ENCODE measurements at places on chromosomes 7 and 10.

GRCh38 chr7:133401225-133401624 lies 148.3 kb downstream of the EXOC4 start:
- H3K36me3 ChIP-seq = no peaks in the 10 kb centered on the region
- DNase-seq = no peak
- no peak overlapping the region for H3K27ac ChIP-seq

DNA sequence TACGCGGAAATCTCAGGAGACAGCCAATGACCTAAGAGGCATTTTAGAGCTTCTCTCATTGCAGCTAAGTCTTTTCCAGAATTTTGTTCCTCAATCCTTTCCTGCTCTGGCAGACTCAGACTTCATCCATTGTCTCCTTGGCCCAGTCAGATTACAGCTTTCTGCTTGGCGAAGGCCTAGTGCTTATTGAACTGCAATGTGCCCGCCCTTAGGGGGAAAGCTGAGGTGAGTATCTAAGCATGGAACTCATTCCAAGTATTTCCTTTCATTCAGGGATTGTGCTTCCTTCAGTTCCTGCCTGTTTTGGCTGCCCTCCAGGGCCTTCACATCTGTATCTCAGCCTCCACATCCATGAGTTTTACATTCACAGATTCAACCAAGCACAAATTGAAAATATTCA lies 37.5 kb downstream of the PRLHR start:
- H3K4me3 ChIP-seq = no peak overlapping the region
- H3K27me3 ChIP-seq = no peaks in the 10 kb centered on the region
- no peaks in the 10 kb centered on the region for H3K4me1 ChIP-seq
- no peaks in the 10 kb centered on the region for H3K36me3 ChIP-seq

- H3K27me3 ChIP-seq = no peaks in the 10 kb centered on the region
- H3K4me1 ChIP-seq = no peaks in the 10 kb centered on the region
- DNase-seq = no peak
These were observed 46.2 kb downstream of the CUX1 start for GRCh38 chr7:101863598-101863997.

- DNase-seq = no peak
- H3K27me3 ChIP-seq = no peaks in the 10 kb centered on the region
- no peak overlapping the region for H3K27ac ChIP-seq
- H3K4me3 ChIP-seq = no peak overlapping the region
- H3K36me3 ChIP-seq = no peaks in the 10 kb centered on the region
These were observed 279.8 kb upstream of the FZD8 start for GRCh38 chr10:35921866-35922350.

DNA sequence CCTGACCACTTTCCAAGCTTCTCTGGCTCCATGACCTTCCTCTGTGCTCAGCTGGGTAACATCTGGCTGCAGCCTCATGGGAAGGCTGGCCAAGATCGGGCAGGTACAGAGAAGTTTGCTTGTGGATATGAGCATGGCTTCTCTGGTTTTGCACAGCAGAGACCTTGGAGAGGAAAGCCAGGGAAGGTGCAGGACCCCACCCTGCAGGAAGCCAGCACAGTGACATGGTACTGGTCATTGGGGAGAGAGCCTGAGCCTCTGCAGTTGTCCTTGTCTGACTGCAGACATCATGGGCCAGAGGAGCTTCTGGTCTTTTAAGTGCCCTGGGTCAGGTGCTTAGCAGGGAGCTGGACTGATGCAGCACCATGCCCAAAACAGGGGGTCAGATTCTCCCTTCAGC lies 70.6 kb upstream of the LEP start:
- H3K27me3 ChIP-seq = peaks cover 15% of the 10 kb centered on the region
- no peaks in the 10 kb centered on the region for H3K36me3 ChIP-seq
- H3K4me1 ChIP-seq = peaks cover 25% of the 10 kb centered on the region
- no peak for DNase-seq
- H3K27ac ChIP-seq = no peak overlapping the region

DNA sequence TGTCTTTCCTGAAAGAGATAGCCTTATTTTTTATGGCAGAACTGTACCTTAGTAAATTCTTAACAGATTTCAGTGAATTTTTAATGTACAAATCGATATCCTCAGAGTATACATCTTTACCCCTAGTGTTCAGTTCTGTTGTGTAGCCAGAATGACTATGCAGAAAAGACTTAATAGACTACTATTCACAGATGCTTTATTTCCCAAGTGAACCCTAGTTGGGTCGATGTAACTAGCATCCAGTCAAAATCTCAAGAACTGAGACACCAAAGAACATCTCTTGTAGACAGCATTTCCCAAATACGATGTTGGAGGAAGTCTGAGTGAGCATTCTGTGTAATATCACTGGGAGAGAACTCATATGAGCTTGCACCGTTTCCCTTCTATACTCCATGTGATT lies 1.5 kb downstream of the AKR1C3 start:
- peak overlapping the region; percentile 65 for H3K27ac ChIP-seq
- H3K27me3 ChIP-seq = no peaks in the 10 kb centered on the region
- peak overlapping the region; percentile 44 for H3K4me3 ChIP-seq
- H3K4me1 ChIP-seq = no peaks in the 10 kb centered on the region
- H3K36me3 ChIP-seq = no peaks in the 10 kb centered on the region

- H3K27ac ChIP-seq = peak overlapping the region; percentile 92
- H3K4me1 ChIP-seq = no peaks in the 10 kb centered on the region
- H3K36me3 ChIP-seq = no peaks in the 10 kb centered on the region
- H3K27me3 ChIP-seq = no peaks in the 10 kb centered on the region
These were observed 43.4 kb downstream of the SORBS1 start for GRCh38 chr10:95517536-95518454.

DNA sequence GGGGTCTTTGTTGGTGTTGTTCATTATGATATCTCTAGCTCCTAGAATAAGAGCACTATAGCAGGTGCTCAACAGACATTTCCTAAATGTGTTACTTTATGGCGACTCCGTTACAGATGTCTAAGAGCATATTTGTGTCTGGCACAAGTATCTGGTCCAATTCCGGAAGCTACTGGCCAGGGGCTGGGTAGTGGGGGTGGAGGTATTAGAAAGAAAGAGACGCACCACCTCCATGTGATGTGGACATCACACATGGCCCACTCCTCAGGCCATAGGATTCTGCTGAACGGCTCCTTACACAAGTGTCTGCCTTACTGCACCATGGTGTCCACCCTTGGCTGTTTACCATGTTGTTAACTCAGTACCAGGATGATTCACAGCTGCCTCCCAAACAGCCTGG lies 296.8 kb upstream of the MKI67 start:
- H3K27ac ChIP-seq = no peak overlapping the region
- H3K36me3 ChIP-seq = no peaks in the 10 kb centered on the region
- no peak overlapping the region for H3K4me3 ChIP-seq

- no peak for DNase-seq
- H3K36me3 ChIP-seq = no peaks in the 10 kb centered on the region
- H3K27ac ChIP-seq = no peak overlapping the region
These were observed 501.7 kb downstream of the PARD3 start for GRCh38 chr10:34313353-34313752.

GRCh38 chr7:110522761-110523200 lies 568.1 kb upstream of the LRRN3 start:
- H3K36me3 ChIP-seq = no peaks in the 10 kb centered on the region
- H3K27me3 ChIP-seq = no peaks in the 10 kb centered on the region
- no peak overlapping the region for H3K27ac ChIP-seq
- H3K4me3 ChIP-seq = no peak overlapping the region
- no peak for DNase-seq

DNA sequence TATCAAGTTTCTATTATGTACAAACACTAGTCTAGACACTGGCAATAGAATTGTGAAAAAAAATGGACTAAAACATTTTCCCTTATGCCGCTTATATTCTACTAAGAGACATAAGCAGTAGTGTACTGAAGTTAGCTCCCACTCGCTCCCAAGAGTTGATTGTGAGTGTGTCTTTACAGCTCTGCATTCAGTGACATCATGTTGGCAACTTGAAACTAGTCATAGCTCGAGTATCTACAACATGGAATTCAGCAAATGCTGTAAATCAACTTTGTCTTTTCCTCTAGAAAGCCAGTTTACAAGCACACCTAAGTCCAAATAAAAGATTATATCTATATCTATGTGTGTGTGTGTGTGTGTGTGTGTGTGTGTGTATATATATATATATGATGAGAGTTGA lies 58.8 kb upstream of the MAGI2 start:
- H3K27me3 ChIP-seq = no peaks in the 10 kb centered on the region
- no peaks in the 10 kb centered on the region for H3K36me3 ChIP-seq
- H3K4me3 ChIP-seq = no peak overlapping the region
- no peak for DNase-seq
- H3K4me1 ChIP-seq = no peaks in the 10 kb centered on the region

DNA sequence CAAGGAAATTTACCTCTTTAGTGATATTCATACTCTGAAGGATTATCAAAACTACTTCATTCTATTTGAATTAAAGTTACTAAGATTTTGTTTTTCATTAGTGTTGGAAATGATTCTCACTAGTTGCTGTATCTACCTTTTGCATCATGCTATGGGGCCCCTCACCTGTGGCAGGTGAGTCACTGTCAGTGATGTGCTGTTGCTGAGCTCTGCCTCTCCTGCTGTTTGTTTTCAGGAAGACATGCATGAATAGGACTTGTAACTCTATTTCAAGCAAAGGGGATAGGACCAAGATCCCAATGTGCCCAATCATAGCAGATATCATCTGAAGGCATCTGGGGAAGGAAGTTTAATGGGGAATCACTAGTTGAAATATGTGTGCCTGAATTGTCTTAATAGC lies 57.4 kb upstream of the AGR3 start:
- H3K27ac ChIP-seq = no peak overlapping the region
- no peaks in the 10 kb centered on the region for H3K27me3 ChIP-seq
- H3K4me1 ChIP-seq = no peaks in the 10 kb centered on the region
- H3K4me3 ChIP-seq = no peak overlapping the region
- no peaks in the 10 kb centered on the region for H3K36me3 ChIP-seq

GRCh38 chr7:2953099-2953498 lies 90.6 kb downstream of the CARD11 start:
- no peaks in the 10 kb centered on the region for H3K36me3 ChIP-seq
- no peak for DNase-seq
- no peak overlapping the region for H3K27ac ChIP-seq
- no peaks in the 10 kb centered on the region for H3K4me1 ChIP-seq
- no peaks in the 10 kb centered on the region for H3K27me3 ChIP-seq

GRCh38 chr7:95229301-95229700 lies 95.0 kb downstream of the PON1 start:
- H3K27me3 ChIP-seq = no peaks in the 10 kb centered on the region
- H3K36me3 ChIP-seq = peaks cover 4% of the 10 kb centered on the region
- H3K27ac ChIP-seq = no peak overlapping the region
- no peaks in the 10 kb centered on the region for H3K4me1 ChIP-seq
- no peak for DNase-seq

DNA sequence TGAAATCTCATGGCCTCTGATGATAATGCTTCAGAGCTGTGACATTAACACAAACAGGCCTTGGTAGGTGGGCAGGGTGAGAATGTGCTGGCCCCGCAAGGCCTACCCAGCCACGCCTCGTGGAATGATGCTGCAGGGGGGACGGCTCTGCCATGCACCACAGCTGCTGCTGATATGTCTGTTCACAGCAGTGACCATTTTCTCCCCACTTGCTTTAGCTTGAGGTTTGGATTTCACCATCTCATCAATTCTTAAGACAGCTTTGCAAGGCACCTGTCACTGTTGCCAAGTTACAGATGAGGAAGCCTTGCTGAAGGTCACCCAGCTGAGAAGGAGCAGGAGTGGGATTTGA lies 128.3 kb downstream of the PTPN20 start:
- H3K36me3 ChIP-seq = no peaks in the 10 kb centered on the region
- peaks cover 9% of the 10 kb centered on the region for H3K4me1 ChIP-seq
- H3K27ac ChIP-seq = no peak overlapping the region

GRCh38 chr7:81990395-81990794 lies 220.5 kb upstream of the HGF start:
- H3K27me3 ChIP-seq = no peaks in the 10 kb centered on the region
- H3K4me1 ChIP-seq = no peaks in the 10 kb centered on the region
- H3K27ac ChIP-seq = no peak overlapping the region
- DNase-seq = no peak
- no peak overlapping the region for H3K4me3 ChIP-seq

Measured in right atrium auricular region (tissue), 2 donors.